ENCODE measurements at places on chromosomes 3 and 15.

DNA sequence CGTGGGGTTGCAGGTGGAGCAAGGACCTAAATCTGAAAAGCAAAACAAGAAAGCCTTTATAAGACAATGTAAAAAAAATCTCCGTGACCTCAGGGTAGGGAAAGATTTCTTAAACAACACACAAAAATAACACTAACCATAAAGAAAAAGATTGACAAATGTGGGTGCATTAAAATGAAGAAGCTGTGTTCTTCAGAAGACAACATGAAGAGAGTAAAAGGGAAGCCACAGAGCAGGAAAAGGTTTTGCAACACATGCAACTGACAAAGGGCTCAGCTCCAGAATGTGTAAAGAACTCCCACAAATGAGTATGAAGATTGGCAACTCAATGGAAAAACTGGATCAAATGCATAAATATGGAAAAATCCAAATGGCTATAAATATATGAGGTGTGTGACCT lies 74.2 kb downstream of the MAGEF1 start:
- DNase-seq: no peak

GRCh38 chr3:139537361-139537760 lies 2.2 kb downstream of the RBP1 start:
- DNase-seq: no peak

GRCh38 chr3:127491323-127491722 lies 99.2 kb downstream of the TPRA1 start:
- no peak for DNase-seq

DNA sequence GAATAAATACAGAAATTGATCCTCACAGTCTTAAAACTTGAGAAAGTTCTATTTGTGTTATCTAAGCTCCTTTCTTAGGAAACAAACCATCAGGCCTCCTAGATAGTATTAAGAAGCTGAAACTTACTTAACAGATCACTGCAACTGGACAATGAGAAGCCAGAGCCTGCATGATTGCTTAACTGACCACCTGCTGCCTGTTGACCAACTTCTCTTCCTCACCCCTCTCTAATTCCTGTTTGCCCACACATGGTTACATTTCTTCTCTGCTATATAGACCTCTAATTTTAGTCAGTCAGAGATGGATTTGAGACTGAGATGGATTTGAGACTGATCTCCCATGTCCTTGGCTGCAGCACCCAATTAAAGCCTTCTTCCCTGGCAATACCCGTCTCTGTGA lies 13.5 kb downstream of the CCPG1 start:
- DNase-seq: no peak

GRCh38 chr3:167773584-167773983 lies 38.1 kb downstream of the SERPINI1 start:
- no peak for DNase-seq
